ENCODE measurements at places on chromosomes 6 and 20. TPM values are rescaled to one million over a fixed set of nuclear protein-coding genes. Genes with fewer than 3 reads are reported as not detected.

Gene LRFN2
- polyA plus RNA-seq: 1.4 TPM

GRCh38 chr6:159390381-159390780 lies 221.2 kb downstream of the FNDC1 start:
- DNase-seq: no peak

DNA sequence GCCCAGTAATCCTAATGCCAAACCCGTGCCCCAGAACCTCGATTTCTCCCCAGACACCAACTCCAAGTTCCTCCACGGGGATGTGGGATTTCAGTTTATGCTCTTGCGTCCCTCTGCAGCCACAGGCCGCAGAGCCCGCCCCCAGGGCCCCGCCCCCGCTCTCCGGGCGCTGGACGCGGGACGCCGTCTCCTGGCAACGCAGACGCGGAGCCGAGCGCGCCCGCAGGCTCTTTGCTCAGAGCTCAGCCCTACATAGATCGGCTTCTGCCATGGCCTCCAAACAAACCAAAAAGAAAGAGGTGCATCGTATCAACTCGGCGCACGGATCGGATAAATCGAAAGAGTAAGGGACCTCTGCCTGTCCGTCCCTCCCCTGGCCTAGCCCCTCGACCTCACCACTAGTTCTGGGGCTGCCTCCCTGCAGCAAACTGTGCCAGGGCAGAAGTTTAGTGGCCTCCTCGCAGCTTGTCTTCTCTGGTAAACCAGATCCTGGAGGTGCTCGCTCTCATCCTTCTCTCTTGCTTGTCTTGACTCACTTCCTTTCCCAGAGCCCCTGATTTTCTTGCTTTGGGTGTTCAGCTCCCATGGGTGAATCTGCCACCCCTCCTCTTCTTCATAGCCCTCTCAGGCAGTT lies at the start of gene ADGB:
Gene ADGB, plus strand, starts transcription at position 201 of the 634 bp plus-strand sequence. Its CDS starts 69 bp downstream, at position 270.
- DNase-seq: peak; percentile 52

DNA sequence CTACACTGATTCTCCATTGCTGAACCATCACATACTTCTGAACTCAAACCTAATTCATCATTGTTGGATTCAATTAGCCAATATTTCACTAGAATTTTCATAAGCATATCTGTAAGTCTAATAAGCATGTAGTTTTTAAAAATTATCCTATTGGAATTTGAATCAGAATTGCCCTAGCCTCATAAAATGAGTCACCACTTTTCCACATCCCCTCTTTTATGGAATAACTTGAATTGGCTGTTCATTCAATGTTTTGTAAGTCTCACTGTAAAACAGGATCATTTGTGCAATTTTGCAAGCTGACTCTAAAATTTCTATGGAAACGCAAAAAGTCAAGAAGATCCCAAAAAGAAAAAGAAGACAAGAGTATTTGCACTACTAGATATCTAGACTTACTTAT lies 141.0 kb downstream of the HACE1 start:
- DNase-seq: no peak

Gene CAGE1
- not detected for polyA plus RNA-seq

Gene SLC22A3
- 5.1 TPM for polyA plus RNA-seq

- DNase-seq: no peak
Measured at GRCh38 chr6:109336221-109336961, 45.9 kb downstream of the CD164 start.

DNA sequence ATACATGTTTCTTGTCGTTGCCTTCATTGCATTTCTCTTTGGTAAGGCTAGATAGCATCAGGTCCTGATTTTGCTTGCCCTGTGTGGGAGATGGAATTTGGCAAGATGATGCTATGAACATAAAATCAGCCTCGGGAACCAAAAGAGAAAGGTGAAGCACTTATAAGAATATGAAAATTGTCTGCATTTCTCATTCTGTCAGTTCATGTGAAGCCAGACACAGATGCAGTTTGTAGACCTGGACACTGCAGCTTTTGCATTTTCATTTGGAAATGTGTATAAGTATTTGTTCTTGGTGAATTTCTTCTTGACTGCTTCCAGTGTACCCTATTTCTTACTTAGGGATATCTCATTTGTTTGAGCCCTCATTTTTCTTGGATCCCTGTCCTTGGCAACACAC lies 1.3 kb downstream of the YWHAB start:
- DNase-seq: no peak

- DNase-seq: no peak
Measured at GRCh38 chr20:37521061-37521771, at the start of gene NNAT. Gene NNAT (plus strand): TSS chr20:37521250. CDS start chr20:37521332, 82 bp downstream.

- no peak for DNase-seq
Measured at GRCh38 chr6:126784161-126784790, 334.2 kb upstream of the RSPO3 start.

GRCh38 chr6:130620338-130620781 lies 206.8 kb upstream of the SMLR1 start:
- DNase-seq: no peak

DNA sequence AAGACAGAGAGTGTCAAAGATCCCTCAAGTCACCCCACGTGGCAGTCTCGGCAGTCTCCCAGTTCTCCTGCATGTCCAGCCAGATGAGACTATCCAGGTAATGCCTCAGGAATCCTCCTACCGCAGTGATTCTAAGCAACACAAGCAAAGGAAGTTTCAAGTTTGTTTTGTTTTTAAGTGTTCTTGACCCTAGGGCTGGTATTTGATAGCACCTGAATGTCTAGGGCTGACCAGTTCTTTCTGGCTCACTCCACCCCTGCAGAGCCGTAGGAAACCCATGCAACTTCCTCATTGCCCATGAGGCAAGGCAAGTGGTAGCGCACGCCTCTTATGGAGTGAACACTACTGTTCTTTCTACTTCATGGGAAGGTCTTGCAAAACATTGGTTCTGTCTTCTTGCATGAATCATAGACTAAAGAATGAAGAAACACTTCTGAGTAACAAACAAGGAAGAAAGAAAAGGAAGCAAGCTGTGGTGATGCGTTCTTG lies 24.8 kb upstream of the FOXQ1 start:
- no peak for DNase-seq

DNA sequence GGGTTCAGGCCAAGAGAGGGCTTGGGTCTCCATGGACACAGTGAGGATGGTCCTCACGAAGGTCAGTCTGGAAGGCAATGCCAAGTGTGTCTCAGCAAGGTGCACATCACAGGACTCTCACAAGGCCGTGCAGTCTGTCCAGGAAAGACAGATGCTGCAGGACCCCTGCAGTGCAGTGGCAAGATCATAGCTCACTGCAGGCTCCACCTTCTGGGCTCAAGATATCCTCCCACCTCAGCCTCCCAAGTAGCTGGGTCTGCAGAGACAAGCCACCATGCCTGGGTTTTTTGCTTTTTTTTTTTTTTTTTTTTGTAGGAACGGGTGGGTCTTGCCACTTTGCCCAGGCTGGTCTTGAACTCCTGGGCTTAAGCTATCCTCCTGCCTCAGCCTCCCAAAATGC lies 26.4 kb downstream of the ZMYND8 start:
- no peak for DNase-seq

Gene KIAA0408
- 4.6 TPM for polyA plus RNA-seq

Gene HLA-DOB
- 0.21 TPM for polyA plus RNA-seq

DNA sequence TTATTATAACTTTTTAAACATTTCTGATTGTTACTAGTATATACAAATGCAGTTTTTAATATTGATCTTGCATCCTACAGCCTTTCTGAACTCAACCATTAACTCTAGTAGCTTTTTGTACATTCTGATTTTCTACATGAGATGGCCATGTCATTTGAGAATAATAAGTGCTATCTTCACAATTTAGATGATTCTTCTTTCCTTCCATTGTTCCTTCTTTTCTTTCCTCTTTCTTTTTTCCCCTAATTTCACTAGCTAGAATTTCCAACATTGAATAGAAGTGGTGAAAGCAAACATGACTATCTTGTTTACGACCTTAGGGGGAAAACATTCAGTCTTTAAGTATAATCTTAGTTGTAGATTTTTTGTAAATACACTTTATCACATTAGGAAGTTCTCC lies 128.2 kb upstream of the PRSS16 start:
- no peak for DNase-seq

DNA sequence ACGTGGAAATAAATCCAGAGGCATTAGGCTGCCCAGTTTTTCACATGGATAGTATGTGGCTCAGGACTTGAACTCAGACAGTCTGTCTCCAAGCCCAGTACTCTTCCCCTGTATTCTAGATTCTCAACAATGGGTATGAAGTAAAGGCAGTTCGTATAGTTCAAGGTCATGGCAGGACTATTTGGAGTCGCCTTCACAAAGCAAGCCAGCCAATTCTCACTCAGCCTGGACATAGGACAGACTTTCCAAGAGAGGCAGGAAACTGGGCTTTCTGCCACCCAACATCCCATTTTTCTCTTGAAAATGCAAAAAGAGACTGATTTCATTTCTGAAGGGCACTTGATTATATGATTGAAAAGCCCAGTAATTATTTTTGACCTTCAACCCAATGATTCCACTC lies 111.0 kb downstream of the EDN1 start:
- DNase-seq: no peak

DNA sequence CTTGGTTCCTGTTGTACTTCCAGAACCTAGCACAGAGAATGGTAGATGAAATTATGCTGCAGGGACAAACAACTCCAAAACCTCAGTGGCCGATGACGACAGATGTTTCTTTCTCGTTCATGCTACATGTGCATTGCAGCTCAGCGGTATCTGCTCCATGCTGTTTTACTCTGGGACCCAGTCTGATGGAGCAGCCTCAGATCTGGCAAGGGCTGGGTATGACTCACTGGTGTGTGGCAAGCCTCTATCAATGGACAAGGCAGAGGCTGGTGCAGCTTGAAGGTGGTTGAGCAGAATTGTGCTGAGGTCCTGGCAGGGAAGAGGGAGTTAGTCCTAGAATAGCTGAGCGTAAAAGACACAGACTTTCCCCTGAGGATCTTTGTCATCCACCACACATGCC lies 10.3 kb upstream of the BLCAP start:
- no peak for DNase-seq

DNA sequence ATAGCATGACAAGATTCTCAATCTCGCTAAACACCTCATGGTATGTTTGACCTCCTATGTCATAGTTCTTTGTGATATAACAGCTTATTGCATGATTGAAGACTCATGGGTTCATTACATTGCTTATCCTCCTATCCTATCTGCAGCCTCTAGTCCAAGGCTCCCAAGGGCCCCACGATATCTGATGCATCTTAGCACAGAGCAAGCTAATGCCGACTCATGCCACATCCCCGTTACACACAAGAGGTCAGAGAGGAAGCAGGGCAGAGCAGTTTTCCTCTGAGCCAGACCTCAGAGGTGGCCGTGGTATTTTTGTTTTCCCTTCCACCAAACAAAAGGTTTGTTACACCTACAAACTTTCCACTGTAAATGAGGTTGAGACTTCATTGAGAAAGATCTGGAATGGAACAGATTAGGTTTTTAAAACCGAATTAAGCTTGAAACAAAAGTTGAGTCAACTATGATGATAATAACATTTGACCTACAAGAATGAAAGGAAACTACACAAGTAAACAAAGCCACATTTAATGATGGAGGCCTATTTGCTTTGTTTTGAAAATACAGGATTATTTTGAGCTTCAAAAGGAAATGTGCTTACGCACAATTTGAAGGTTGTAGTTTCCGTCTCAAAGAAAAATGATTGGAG lies 133.9 kb upstream of the MYLIP start:
- DNase-seq: no peak

Gene MMP24
- 1.7 TPM for polyA plus RNA-seq

Gene CD93
- 40.4 TPM for polyA plus RNA-seq

DNA sequence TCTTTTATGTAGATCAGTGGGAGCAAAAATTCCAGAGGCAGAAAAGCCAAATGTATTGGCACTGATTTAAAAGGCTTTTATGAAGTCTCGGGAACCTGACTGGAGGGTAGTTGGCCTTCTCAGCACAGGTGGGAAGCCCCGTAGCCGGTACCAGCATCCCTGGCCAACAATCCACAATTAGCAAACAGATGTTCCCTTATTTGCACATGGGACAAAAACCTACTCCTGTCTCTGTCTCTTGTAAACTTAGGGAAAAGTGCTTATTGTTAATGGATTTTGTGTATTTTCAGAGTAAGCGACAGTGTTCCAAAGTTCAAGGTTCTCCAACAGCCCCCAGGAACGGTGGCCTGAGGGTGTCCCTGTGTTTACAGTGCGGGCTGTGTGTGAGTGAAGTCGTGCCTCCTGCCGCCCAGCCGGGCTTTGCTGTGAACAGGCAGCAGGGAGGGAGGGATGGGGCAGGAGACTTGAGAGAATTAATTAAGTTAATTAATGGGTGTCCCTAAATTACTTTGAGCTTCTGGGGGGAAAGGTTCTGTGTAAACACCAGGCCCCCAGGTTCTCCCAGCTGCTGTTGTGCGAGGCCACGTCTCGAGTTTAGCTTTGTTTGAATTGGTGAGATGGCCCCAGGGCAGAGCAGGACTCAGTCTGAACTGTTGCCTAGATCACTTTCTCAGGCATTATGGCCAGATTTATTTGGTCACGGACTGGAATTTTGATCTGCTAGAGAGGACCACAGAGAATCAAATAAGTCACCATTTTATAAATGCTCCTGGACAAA lies 3.9 kb downstream of the SYNJ2 start:
- DNase-seq: no peak

Data from left renal cortex interstitium (tissue), 4 donors.